ENCODE measurements at places on chromosomes 12 and 14. TPM values are rescaled to one million over a fixed set of nuclear protein-coding genes. Genes with fewer than 3 reads are reported as not detected.

Gene BIN2
- total RNA-seq = 0.56 TPM

DNA sequence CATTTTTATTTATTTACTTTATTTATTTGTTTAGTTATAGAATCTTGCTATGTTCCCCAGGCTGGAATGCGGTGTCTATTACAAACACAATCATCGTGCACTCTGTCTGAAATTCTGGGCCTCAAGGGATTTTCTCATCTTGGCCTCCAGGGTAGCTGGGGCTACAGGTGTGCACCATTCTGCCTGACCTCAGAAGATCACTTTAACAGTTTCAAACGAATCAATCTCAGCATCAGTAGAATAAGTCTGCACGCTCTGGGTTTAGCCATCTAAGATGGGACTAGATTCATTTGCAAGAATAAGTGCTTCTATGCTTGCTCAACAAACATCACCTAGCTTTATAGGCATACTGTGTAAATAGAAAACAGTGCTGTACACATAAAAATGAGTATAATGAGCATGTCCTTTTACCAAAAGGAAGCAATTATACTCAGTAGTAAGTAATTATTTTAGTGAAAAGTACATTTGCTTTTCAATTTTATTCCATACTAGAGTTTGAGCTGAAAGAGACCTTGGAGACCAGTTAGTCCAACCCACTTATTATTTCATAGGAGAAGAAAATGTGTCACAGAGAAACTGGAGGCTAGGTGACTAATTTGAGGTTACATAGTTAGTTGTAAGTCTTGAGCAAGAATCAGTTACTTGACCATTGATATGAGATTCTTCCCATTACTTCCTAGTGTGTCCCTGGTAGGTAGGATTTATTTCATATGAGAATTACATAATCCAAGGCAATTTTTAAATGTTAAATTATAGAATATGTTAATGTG lies 456.5 kb upstream of the LMO3 start:
- DNase-seq = no peak

DNA sequence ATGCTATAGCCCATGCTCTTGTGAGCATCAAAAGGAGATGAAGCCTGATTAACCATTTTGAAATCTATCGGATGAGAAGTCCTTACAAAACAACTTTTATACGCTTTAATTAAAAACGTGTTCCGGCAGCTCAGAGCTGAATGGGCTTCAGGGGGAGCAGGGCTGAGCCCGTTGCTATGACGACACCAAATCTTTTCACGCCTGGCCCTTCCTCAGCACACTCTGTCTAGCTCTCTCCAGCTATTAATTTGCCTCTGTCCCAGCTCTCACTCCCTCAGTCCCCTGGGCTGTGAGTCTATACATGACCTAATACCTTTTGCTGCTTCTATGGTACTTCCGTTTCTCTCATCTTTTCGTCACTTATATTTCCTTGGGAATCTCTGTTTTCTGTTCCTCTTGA lies 15.8 kb downstream of the FOXA1 start:
- no peak for DNase-seq

DNA sequence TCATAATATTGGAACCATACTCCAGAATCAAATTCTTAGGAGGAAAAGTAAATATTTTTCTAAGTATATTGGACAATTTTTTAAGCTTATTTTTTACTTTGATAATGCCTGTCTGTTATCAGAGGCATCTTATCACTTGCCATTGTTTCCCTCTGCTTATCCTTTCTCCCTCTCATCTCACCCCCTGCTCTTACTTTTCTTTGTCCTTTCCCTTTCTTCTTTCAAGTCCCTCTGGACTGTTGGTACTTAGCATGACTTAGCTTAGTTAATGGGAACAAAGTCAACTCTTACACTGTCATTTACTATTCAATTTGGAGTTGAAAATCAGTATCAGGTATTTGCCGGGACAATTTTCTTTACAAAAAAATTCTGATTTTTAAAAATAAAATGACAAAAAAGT lies 45.2 kb downstream of the ABCD2 start:
- no peak for DNase-seq

Gene TUBA1B
- 43.2 TPM for total RNA-seq

Gene HIP1R
- 46.5 TPM for total RNA-seq

DNA sequence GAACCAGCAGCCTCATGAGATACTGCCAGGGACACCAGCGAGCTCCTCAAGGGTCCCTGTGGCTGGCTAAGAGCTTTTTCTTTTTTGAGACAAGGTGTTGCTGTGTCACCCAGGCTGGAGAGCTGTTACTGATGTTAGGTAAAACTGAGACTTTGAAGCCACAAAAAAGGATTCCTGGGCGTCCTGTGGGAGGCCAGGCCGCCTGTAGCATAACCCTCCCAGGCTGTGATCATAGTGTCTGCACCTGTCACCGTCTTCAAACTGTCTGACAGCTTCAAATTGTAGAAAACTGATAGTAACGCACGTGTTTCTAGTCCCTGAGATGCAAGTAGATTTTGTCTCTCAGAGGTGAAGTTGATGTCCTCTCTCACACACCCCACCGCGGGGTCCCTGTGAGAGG lies 4.1 kb downstream of the ZFYVE21 start:
- DNase-seq = no peak

Gene BMP4
- 1.9 TPM for total RNA-seq

GRCh38 chr12:54009171-54010052 lies 627 bp downstream of the HOXC8 start:
- no peak for DNase-seq

Data from pancreas (tissue), 10 donors.